ENCODE measurements at places on chromosomes 1 and 21. TPM values are rescaled to one million over a fixed set of nuclear protein-coding genes. Genes with fewer than 3 reads are reported as not detected.

- H3K27me3 ChIP-seq: no peaks in the 10 kb centered on the region
- no peak overlapping the region for H3K4me3 ChIP-seq
- H3K27ac ChIP-seq: no peak overlapping the region
- H3K36me3 ChIP-seq: peaks cover 12% of the 10 kb centered on the region
Observed at GRCh38 chr1:89100412-89100811, 25.5 kb downstream of the GBP2 start.

DNA sequence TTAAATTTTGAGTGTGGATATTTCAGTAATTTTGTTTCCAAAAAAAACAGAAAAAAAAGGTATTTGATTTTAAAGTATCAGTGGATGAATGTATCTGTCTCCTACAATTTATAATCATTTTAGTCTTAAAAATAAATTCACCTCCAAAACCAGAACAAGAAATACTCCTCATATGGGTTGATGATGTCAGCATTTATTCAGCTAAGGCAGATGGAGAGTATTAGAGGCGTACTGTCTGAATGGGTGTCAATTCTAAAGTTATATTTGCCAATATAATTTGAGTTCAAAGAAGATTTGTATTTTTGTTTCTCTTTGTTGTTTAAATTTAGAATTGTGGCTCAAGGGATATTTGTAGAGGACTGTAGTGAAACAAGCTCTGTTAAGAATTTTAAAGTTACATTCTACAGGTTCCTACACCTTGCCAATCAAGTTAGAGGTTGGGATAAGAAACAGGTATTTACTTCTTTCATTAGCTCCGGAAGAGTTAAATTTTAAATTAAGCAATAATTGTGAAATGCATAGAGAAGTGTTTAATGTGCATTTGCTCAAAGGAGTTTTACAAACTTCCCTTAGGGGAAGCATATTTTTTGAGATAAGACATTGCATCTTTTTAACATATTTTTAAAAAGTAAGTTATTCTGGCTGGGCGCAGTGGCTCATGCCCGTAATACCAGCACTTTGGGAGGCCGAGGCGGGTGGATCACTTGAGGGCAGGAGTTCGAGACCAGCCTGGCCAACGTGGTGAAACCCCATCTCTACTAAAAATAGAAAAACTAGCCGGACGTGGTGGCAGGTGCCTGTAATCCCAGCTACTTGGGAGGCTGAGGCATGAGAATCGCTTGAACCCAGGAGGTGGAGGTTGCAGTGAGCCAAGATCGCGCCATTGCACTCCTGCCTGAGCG lies 1.2 kb downstream of the PLA2G4A start:
- no peak for DNase-seq
- H3K27ac ChIP-seq: no peak overlapping the region

- H3K27me3 ChIP-seq: no peaks in the 10 kb centered on the region
- no peak overlapping the region for H3K4me3 ChIP-seq
- peaks cover 4% of the 10 kb centered on the region for H3K4me1 ChIP-seq
- no peak overlapping the region for H3K27ac ChIP-seq
- no peaks in the 10 kb centered on the region for H3K36me3 ChIP-seq
- no peak for DNase-seq
Observed at GRCh38 chr1:46535063-46535462, 16.4 kb downstream of the KNCN start.

- H3K4me1 ChIP-seq: no peaks in the 10 kb centered on the region
- DNase-seq: no peak
- H3K27me3 ChIP-seq: no peaks in the 10 kb centered on the region
- H3K4me3 ChIP-seq: no peak overlapping the region
- peaks cover 35% of the 10 kb centered on the region for H3K36me3 ChIP-seq
- H3K27ac ChIP-seq: no peak overlapping the region
Observed at GRCh38 chr21:46189959-46190490, 5.8 kb upstream of the SPATC1L start.

GRCh38 chr1:6672558-6672957 lies 29.1 kb downstream of the DNAJC11 start:
- H3K27me3 ChIP-seq: no peaks in the 10 kb centered on the region
- DNase-seq: no peak
- no peak overlapping the region for H3K27ac ChIP-seq
- H3K4me1 ChIP-seq: no peaks in the 10 kb centered on the region
- no peak overlapping the region for H3K4me3 ChIP-seq
- peaks cover 31% of the 10 kb centered on the region for H3K36me3 ChIP-seq

DNA sequence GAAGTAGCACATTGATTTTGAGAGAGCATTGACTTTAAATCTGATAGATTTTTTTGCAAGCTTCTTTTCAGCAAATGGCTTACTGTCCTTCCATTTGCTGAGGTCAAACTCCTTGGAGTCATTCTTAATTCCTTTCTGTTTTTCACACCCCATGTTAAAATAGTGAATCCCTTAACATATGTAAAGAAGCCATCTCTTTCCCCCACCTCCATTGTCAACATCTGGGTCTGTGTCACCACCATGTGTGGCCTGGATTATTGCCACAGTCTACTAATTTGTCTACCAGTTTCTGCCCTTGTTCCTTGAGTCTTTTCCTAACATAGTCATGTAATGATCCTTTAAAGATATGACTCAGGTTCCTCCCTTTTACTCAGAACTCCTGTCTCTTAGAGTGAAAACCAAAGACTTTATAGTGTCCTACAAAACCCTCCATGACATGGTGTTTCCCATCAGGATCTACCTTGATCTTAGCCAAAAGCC lies 104.7 kb downstream of the ST6GALNAC3 start:
- H3K27me3 ChIP-seq: no peaks in the 10 kb centered on the region
- no peak overlapping the region for H3K27ac ChIP-seq
- no peaks in the 10 kb centered on the region for H3K4me1 ChIP-seq
- DNase-seq: no peak
- no peaks in the 10 kb centered on the region for H3K36me3 ChIP-seq

Gene MMEL1
- total RNA-seq: not detected

DNA sequence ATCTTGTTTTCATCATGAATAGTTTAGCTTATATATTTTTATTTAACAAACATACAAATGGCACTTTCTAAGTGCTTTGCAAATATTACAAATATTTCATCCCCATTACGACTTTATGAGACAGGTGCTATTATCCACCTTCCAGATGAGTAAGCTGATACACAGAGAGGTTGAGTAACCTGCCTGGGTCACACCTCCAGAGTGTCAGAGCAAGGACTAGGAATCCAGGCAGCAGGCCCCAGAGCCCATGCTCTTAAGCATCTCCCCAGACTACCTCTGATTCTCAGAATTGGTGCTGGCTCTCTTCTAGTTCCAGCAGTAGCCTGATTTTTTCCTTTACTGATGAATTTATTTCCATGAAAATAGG lies 40.0 kb downstream of the EPHB2 start:
- H3K36me3 ChIP-seq: no peaks in the 10 kb centered on the region
- no peak overlapping the region for H3K4me3 ChIP-seq
- H3K4me1 ChIP-seq: no peaks in the 10 kb centered on the region
- DNase-seq: no peak

DNA sequence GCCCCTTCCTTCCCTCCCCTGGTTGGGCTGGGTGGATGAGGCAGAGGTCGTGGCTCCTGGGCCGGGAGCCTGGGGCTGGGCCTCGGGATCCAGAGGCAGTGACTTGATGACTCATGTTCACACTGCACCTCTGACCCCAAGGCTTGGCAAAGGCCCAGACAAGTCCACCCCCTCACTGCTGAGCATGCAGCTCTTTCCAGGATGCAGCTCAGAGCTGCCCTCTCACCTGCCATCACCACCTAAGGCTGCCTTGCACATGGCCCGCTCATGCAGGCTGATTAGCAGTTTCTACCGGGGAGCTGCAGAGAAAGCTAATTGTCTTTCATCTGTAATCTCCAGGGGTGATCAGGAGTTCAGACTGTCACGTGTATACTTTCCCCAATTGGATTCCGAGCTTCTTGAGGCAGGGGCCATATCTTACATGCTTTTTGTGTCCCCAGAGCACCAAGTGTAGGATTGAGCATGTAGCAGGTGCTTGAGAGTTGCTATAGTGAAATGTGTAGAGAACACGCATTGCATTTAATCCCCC lies 62.1 kb downstream of the LRRN2 start:
- no peak for DNase-seq
- no peaks in the 10 kb centered on the region for H3K27me3 ChIP-seq
- no peak overlapping the region for H3K4me3 ChIP-seq
- no peak overlapping the region for H3K27ac ChIP-seq
- H3K36me3 ChIP-seq: no peaks in the 10 kb centered on the region

GRCh38 chr1:221574529-221574928 lies 167.4 kb downstream of the DUSP10 start:
- H3K4me3 ChIP-seq: no peak overlapping the region
- H3K27me3 ChIP-seq: no peaks in the 10 kb centered on the region
- H3K36me3 ChIP-seq: no peaks in the 10 kb centered on the region
- H3K27ac ChIP-seq: no peak overlapping the region
- H3K4me1 ChIP-seq: no peaks in the 10 kb centered on the region
